ENCODE measurements at places on chromosomes 7 and 10.

DNA sequence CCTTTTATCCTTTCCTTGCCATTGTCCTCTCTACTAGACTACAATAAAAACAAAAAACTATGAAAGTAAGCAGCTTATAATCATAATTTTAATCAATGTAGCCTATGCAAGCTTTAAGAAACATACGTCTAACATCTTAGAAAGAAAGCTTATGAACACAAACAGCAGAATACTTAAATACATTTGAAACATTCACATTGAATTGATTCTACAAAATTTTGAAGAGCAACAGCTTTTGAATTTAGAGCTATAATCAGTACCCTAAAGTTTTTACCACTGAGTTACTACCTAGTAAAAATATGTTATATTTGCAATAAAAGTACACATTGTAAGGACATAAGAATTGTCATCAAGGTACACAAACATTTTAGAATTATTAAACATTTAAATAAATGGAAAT lies 7.2 kb downstream of the MEOX2 start:
- DNase-seq = no peak

DNA sequence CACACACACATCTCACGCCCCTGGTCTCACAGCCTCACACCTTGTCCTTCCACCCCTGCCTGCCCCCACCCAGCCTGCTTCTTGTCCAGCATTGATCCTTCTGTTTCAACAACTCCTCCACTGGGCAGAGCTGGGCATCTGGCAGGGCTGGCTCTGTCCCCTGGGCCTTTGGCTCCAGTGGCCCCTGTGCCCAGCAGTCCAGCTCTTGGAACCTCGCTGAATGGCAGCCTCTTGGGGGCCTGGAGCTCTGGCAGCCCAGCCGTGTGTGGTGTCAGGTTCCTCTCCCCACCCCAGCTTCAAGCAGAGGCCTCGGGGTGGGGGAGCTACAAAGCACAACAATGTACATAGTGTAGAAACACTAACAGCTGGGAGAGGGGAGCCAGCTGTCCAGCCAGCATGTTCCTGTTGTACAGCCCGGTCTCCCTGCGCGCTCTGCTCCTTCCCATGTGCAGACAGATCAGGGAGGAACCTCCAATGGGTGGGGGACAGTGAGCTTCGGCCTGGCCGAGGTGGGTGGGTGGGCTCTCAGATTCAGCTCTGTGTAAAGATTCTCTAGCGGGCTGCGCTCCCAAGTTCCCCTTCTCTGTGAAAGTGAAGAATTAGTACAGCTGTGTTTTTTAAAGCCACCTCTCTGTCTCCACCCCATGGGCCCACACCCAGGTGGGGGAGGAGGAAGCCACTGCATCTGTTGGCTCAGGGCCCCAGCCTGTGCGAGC lies 19.4 kb downstream of the ZMIZ2 start:
- peak; percentile 65 for DNase-seq

DNA sequence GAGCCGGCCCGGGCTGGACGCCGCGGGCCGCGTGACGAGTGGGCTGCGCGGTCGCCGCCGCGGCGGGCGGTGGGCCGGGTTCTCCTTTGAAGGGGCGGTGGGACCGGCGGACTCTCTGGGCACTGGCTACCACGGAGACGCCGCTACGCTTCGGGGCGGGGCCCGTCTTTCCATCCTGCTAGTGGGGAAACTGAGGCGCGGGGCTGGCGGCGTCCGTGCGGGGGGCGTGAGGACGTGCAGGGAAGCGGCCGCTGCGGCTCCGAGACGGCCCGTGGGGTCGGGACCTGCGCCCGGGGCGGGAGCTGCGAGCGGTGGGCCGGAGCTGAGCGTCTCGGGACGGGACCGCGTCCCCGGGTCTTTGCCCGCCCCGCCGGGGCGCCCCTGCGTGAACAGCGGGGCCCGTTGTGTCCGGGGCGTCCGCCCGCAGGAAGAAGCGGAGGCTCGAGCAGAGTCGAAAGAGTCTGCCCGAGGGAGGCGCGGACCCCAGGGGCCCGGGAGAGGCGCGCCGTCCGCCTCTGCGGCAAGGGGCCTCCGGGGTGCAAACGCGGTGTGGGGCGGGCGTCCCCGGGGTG lies 548 bp upstream of the BNIP3 start:
- DNase-seq = no peak

GRCh38 chr7:542713-543500 lies 23.3 kb upstream of the PDGFA start:
- DNase-seq = no peak

DNA sequence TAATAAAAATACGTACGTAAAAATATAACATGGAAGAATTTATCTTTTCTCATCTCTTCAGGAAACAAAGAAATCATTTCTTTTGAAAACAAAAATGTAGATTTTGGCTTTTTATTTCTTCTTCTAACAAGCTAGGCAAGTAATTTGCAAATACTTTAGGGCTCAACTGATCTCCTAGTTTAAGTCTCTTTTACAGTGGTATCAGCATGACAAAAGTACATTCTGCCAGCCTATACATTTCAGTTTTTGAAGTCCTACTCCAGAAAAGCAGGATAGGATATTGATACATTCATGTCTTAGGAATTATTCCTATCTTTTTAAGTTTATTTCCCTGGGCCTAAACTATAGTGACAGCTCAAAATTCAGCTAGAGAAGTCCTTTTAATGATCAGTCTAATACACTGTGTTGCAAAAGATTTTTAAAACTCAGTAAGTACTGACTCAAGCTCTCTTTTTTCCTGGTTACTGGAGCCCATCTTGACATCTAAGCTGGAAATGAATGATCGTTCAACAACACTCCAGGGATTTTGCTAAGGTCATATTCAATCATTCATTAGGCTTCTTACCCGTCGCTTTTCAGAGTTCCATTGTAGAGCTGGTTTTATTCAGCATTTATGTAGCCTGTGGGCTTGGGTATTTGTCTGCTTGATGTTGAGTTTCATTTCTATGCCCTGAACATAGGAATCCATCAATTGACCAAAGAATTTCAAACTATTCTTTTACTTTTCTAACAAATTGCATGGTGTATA lies 12.2 kb upstream of the FAM53B start:
- DNase-seq = no peak

DNA sequence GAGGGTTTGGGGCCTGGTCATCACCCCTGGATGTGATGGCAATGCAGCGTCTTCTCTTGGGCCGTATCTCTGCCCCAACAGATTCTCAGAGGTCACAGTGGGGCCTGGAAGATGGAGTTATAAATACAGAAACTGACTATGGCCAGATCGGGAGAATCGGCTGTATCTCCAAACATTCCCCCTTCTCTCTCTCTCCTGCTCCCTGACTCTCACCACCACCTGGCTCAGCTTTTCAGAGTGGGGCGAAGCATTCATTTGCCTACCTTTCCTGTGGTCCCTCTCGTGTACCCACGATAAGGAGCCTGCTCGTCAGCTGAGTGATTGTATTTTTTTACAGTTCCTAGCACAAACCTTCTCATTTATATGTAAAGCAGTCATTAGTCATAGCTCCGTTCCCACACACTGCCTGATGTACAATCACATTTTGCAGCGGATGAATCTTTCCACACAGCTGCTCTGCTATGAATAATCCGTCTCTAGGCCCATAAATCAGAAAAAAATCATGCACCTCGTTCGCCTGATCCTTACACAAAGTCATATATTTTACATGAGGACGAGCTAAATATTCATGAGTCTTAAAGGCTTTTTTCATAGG lies 23.2 kb upstream of the BTRC start:
- DNase-seq = no peak

- no peak for DNase-seq
Measured at GRCh38 chr10:102479651-102480050, 22.9 kb downstream of the ACTR1A start.

GRCh38 chr7:3887096-3887690 lies 586.1 kb downstream of the SDK1 start:
- no peak for DNase-seq

DNA sequence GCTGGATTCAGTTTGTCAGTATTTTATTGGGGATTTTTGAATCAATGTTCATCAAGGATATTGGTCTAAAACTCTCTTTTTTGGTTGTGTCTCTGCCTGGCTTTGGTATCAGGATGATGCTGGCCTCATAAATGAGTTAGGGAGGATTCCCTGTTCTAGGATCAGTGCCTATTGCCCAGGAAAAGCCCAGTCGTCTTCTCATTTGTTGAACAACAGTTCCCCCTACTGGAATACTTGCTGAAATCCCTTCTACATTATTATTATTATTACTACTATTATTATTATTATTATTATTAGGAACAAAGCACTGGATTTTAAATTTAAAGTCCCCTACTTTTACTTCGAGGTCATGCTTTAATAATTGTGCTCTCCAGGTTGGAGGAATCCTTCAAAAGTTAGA lies 528.9 kb downstream of the MAGI2 start:
- DNase-seq = no peak

GRCh38 chr10:77724820-77725219 lies 87.2 kb upstream of the KCNMA1 start:
- no peak for DNase-seq

DNA sequence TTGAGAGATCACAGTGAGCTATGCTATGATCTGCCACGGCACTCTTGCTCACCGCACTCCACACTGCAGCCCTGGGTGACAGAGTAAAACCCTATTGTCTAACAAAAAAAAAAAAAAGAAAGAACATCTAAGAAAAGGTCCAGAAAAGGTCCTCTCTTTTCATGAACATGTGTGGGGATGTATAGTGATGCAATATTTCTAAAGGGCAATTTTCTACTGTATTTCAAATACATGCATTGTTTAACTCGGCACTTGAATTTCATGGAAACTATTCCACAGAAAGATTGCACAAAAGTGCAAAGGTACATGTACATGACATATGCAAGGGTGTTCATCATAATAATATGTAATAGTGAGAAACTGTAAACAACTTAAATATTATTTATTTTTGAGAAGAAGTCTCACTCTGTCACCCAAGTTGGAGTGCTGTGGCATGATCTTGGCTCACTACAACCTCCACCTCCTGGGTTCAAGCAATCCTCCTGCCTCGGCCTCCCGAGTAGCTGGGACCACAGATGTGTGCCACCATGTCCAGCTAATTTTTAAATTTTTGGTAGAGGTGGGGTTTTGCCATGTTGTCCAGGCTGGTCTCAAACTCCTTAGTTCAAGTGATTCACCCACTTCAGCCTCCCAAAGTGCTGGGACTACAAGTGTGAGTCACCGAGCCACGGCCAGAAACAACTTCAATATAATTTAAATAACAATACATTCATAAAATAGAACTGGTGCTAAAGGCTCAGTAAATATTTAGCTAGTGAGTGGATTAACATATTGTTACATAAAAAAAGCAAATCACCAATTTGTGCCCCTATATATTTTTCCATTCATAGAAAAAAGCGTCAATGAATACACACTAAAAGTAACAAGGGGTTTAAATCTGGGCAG lies 1.3 kb upstream of the PPRC1 start:
- DNase-seq = no peak

DNA sequence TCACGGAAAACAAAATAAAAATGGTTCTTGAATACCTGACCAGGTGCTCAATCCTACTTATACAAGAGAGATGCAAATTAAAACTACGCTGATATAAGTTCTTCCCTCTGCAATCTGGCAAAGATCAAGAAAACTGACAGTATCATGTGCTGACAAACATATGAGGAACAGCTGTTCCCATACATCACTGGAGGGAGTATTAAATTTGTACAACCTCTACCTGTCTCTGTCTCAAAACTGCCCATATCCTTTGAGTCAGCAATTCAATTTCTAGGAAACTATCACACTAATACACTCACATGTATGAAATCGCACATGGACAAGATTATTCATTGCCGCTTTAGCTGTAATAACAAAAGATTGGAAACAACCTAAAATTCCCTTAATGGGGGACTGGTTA lies 11.0 kb upstream of the IL6 start:
- no peak for DNase-seq

DNA sequence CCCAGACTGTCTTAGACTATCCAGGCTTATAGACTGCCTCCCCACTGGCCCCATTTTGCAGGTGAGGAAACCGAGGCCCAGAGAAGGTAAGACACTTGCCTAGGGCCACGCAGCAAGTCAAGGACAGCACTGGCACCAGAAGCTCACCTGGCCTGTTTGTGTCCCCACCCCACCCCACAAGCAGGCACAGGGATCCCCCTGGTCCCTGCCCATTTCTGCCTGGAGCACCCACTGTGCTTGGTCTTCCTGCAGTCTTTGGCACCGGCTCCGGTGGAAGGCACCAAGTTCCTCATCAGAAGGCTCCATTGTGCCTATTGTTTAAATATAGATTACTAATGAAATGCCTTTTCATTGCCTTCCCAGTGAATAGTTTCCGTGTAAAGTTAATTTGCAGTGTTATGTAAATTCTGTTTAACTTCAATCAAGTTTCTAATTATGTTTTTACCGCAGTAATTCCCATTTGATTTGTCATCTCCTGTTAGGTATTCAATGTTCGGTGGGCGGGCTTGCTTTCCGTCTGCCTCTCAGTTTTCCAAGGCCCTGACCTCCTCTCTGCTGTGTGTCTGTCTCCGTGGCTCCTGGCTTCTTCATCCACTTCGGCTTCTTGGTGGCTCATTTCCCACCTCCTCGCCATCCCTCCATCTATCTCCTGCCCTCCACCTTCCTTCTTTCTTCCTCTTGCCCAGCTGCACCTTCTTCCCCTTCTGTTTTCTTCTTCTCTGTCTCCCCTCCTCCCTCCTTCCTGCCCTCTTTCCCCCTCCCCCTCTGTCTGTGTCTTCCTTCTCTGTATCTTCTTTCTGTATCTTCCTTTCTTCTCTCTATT lies 75.8 kb downstream of the ZMIZ1 start:
- no peak for DNase-seq

- no peak for DNase-seq
Measured at GRCh38 chr10:35387768-35388167, 51.5 kb downstream of the CCNY start.

GRCh38 chr7:12594122-12594897 lies 23.8 kb downstream of the SCIN start:
- no peak for DNase-seq

DNA sequence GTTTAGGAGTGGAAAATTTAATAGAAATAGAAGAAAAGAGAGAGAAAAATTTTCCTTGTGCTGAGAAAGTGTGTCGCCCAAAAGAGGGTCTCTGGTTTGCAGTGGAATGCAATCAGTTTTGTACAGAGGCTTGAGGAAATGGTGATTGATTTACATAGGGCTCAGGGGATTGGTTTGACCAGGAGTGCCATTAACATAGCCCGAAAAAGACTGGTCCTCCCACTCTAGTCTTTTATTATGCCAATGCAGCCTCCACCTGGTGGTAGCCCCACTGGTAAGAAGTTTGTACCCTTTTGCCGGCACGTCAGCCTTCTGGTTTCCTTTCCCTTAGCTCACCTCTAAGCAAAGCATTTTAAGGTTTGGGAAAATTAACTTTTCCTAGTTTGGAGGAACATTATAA lies 885.3 kb downstream of the XPNPEP1 start:
- DNase-seq = no peak

DNA sequence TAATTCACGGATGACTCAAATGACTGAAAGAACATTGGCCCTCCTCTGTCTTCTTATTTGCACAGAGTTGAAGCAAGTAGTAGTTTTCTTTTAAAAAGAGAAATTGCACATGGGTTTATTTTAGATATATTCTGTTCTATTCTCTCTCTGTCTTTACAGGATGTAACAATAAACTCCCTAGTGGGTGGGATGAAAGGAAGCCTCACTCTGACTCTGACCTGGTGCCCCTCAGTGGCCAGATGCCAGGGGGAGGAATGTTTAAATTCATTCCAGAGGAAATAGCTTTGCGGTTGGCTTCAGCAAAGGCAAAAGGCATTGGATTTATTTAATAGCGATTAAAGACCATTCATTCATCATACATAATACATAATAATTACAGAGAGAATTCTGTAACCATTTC lies 156.4 kb upstream of the MTPN start:
- no peak for DNase-seq

Measured in hypothalamus (tissue), 51 donors.